ENCODE measurements at places on chromosomes 5 and 9.

- DNase-seq, result no peak
Measured at GRCh38 chr9:32986971-32987370, 14.5 kb downstream of the APTX start.

DNA sequence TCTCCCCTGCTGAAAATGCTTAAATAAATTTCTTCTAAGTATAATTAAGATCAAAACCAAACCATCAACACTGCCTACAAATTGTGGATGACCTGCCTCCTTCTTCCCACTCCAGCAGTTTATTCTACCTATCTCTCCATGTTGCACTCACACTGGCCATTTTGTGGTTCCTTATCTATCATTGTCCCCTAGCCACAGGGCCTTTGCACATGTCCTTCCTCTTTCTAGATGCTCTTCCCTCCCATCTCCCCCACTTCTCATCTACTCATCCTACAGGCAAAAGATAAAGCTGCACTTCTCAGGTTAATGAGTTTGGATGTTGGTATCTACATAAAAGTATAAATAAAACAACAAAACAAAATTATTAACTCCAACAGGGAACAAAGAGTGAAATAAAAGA lies 70.6 kb upstream of the CCNG1 start:
- no peak for DNase-seq

- no peak for DNase-seq
Measured at GRCh38 chr5:10849278-10849677, 88.2 kb upstream of the DAP start.

- no peak for DNase-seq
Measured at GRCh38 chr9:113621309-113621791, 157.8 kb downstream of the RGS3 start.
